ENCODE measurements at places on chromosomes 2 and 18. TPM values are rescaled to one million over a fixed set of nuclear protein-coding genes. Genes with fewer than 3 reads are reported as not detected.
A peak's percentile ranks its signal among the peaks of the same experiment; 100 is the strongest.

DNA sequence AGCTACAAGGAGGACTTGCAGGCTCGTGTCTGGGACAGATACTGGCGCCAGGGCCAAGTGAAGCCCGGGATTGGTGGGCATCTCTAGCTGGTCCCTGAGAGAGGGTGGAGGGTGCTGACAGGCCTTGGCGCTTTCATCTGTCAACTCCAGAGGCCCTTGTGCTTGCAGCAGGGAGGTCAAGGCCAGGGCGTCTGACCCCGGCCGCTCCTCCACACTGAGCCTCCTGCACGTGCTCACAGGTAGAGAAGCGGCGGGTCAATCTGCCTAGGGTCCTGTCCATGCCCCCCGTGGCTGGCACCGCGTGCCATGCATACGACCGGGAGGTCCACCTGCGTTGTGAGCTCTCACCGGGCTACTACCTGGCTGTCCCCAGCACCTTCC is 9.5 kb downstream of the CAPN10 start:
- no peak for DNase-seq

GRCh38 chr2:223032187-223033142 is 19.5 kb upstream of the KCNE4 start:
- no peak for DNase-seq

DNA sequence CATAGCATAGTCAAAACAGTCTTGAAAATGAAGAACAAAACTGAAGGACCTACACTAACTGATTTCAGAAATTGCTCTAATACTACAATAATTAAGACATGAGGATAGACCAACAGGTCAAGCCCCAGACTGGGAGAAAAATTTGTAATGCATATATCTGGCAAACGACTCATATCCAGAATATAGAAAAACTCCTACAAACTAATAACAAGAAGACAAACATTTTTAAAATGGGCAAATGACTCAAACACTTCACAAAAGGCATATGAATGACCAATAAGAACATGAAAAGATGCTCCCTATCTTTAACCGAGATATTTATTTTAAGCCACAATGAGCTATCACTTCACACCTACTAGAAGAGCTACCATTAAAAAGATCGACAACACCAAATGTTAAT is 14.2 kb downstream of the TGFBRAP1 start:
- DNase-seq = no peak

- DNase-seq = no peak
These were observed 93.0 kb downstream of the ANKRD44 start for GRCh38 chr2:197217541-197217940.

GRCh38 chr2:20222769-20223406 is 2.0 kb downstream of the SDC1 start:
- no peak for DNase-seq

DNA sequence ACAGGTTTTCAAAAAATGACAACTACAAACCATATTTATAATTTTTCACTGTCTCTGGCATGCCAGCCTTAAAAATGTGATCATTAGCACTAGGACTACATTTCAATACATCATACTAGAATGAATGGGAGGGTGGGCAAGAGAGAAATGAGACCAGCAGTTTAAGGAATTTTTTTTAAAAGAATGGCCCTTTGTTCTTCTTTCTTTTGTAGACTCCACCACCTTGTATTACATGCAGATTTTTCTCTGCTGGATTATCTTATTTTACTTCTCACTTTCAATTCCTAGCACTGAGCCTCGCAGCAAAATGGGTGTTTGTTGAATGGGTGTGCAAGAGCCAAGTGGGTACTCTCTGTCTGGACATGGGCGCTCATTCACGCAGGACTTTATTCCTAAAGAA is 39.9 kb downstream of the FRZB start:
- no peak for DNase-seq

DNA sequence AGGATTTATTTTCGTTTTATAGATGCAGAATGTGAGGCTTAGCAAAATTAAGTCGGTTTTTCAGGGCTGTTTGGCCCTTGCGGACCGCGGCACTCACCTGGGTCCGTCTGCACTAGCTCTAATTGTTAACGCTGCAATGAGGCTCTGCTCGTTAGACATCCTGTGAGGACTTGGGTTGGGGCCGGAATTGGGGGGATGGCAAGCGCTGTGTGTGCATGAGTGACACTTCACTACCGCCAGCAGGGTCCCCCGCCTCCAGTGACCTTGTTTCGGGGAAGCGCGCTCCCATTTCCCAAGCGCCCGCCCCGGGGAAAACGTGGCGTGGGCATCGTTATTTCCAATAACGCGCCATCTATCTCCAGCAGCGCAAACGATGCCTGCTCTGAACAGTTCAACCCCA is 54.2 kb downstream of the KCNG2 start:
- DNase-seq = no peak

- no peak for DNase-seq
These were observed 114.4 kb downstream of the TFCP2L1 start for GRCh38 chr2:121170577-121170976.

- DNase-seq = no peak
These were observed 373.6 kb downstream of the NYAP2 start for GRCh38 chr2:225773148-225773547.

GRCh38 chr2:173491418-173491817 is 136.7 kb downstream of the CDCA7 start:
- DNase-seq = no peak

GRCh38 chr18:75200071-75200470 is 8.9 kb downstream of the PTGR3 start:
- DNase-seq = no peak

GRCh38 chr2:160267022-160267421 is 67.0 kb upstream of the ITGB6 start:
- DNase-seq = no peak

DNA sequence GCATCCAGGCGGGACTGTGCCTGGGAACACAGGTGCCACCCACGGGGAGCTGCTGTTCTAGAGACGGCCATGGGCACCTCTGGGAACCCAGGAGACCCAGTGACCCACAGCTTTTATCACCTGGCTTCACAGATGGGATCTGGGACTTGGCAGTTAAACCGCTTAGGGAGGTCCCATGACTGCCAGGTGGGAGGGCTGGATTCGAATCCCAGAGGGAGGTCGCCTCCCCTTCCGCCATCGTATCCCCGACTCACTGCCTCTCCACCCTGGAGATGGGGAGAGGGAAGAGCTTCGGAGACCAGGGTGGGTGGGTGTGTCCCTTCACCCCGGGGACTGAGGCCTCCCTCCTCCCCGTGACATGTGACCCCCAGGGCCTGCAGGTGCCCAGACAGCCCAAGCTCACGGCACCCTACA is 169.4 kb downstream of the RTP5 start:
- DNase-seq = no peak

- DNase-seq = no peak
These were observed 134.8 kb downstream of the SEPTIN10 start for GRCh38 chr2:109478906-109479493.

- no peak for DNase-seq
These were observed 1574.2 kb upstream of the PIK3C3 start for GRCh38 chr18:40380686-40381439.

DNA sequence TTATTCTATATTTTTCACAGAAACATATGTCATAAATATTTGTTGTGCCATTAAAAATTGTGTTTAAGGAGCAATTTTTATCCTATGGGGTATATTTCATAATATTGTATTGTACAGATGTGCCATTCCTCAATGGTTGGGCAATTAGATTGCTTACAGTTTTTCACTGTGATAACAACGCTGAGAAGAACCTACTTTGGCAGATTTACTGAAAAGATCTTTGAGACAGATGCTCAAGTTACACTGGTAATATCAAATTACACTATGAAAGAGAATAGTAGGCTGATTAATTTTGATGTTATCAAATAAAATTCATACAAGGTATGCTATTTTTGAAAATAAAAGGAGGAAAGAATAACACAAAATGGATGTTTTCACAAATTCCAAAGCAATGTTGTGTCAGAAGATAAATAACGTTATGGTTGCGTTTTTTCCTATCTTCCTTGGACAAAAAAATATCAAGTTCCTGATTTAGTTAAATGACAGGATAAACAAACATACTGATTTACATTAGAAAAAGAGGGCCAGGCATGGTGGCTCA is 335.1 kb upstream of the ZNF521 start:
- no peak for DNase-seq

DNA sequence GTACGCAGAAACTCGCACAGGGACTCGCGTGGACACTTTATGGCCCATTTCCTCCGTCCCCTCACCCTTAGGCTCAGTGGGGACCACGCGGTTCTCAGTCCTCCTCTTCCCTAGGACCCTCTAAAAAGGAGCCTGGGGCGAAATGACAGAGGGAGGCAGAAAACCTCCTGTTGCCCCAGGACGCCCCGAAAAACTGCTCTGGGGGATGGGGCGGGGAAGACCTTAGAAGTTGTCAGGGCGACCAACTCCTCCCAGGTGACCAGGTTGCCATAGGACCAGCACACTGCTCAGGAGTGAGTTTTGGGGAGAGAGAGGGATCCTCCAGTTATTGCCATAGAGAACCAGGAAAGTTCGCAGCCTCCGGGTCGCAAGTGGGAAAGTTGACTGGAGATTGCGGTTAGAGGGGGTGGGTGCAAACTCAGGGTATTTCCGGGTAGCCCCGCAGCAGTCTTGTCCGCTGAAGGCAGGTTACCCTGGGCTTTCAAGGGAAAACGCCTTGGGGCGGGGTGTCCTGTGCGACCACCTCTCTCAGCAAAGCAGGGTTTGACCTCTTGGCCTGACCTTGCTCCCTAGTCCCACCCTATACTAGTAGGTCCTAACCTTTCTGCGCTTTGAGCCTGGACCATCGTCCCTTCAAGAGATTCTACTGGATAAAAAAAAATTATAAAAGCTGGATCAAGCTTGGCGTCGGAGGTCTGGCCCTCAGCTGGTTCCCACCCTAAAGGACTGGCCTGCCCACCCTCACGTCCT is 7.8 kb upstream of the PAX3 start:
- DNase-seq = no peak

- DNase-seq = peak; percentile 84
These were observed 56.8 kb downstream of the ATF2 start for GRCh38 chr2:175111200-175111657.

GRCh38 chr2:27494944-27495554 is at the start of gene FNDC4:
Gene FNDC4, minus strand, starts transcription at chr2:27495200. Its CDS starts 521 bp downstream, at chr2:27494679.
- no peak for DNase-seq

GRCh38 chr2:45627911-45628310 is 16.8 kb upstream of the SRBD1 start:
- DNase-seq = no peak

- DNase-seq = no peak
These were observed 264.6 kb downstream of the RBM43 start for GRCh38 chr2:150997066-150997465.

- DNase-seq = no peak
These were observed 92.7 kb downstream of the BCL11A start for GRCh38 chr2:60460577-60461420.

- no peak for DNase-seq
These were observed 162.5 kb downstream of the CCDC102B start for GRCh38 chr18:68960355-68960754.

- no peak for DNase-seq
These were observed 88.4 kb upstream of the NRP2 start for GRCh38 chr2:205593891-205594290.

DNA sequence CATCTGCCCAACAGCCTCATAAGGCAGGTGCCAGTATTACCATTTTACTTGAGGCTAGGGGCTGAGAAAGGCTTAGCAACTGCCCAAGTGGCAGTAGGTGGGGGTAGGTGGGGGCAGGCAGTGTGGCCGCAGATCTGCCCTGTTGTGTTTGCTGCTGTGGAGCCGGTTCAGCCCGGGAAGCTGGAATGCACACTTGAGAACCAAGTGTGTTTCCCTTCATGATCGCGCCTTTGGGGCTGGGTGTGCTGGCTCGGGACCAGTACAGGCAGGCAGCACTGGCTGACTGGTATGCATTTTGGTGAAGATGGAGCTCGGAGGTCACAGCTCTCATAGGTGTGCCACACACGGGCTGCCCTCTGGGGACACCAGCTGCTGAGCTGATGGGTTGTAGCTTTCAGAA is 85.1 kb downstream of the CABLES1 start:
- no peak for DNase-seq

GRCh38 chr2:127558911-127559310 is 23.4 kb downstream of the MYO7B start:
- no peak for DNase-seq

DNA sequence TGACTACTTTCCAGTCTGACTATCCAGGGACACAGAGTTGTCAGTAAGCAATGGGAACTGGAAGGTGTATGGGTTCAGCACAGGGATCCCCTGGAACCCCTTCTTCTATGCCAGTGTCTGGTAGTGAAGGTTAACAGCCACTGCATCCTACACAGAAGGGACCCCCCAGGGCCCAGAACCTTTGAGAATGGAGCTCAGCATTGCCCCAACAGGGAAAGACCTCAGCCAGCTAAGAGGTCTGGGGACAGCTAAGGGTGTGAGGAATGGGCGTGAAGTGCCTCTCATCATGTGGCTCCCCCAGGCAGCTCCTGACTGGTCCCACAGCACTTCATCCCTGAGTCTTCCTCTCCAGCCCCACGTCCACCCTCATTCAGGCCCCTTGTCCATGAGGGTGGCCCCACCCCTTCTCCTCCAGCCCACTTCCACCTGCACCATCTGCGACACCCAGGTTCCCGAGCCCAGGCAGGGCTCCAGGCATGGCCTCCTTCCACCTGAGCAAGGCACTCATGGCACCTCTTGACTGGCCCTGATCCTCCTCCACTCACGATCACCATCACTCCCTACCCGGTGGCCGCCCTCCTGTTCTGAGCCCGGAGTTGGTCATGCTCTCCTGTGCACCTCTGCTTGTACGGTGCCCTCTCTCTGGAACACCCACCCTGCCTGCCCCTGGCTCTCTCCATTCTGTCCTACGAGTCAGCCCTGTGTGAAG is 77.1 kb downstream of the SFXN5 start:
- DNase-seq = no peak

ADAM17 gene
- 39.8 TPM for total RNA-seq

LINC00305 gene
- 5.1 TPM for total RNA-seq

IL36G gene
- not detected for total RNA-seq

HOXD12 gene
- 1.0 TPM for total RNA-seq

C2orf68 gene
- 111 TPM for total RNA-seq

TUBA4B gene
- not detected for total RNA-seq

NEU2 gene
- total RNA-seq = not detected

SCYGR4 gene
- not detected for total RNA-seq

TMEM37 gene
- total RNA-seq = not detected

EVX2 gene
- total RNA-seq = not detected

GCA gene
- total RNA-seq = not detected

POTEJ gene
- not detected for total RNA-seq

C2orf74 gene
- total RNA-seq = 7.6 TPM

LOXL3 gene
- 0.15 TPM for total RNA-seq

REEP1 gene
- total RNA-seq = 0.22 TPM

MSTN gene
- total RNA-seq = 0.22 TPM

NTSR2 gene
- not detected for total RNA-seq

RAB17 gene
- 2.9 TPM for total RNA-seq

ALK gene
- not detected for total RNA-seq

Measured in Karpas-422 (cell line).